ENCODE measurements at places on chromosomes 16 and 17.

DNA sequence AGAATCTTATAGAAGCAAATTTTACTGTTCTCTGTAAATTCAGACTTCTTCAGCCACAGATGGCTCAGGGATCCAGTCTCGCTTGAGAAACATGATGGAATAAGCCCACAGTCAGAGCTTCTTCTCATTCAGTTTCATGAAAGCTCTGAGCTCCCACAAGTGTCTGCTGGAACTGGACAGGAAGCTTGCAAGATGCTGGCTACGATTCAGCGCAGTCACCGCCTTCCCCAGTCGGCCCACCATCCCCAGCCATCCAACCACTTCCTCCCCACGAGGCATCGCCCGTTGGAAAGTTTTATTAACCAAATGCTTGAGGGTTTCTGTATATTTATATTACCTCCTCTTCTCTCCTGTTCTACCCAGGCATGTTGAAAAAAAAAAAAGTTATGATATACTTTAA is 171.7 kb downstream of the ZFHX3 start:
- no peak for DNase-seq

- DNase-seq = no peak
Measured at GRCh38 chr16:65373097-65373496, 251.2 kb upstream of the CDH11 start.

DNA sequence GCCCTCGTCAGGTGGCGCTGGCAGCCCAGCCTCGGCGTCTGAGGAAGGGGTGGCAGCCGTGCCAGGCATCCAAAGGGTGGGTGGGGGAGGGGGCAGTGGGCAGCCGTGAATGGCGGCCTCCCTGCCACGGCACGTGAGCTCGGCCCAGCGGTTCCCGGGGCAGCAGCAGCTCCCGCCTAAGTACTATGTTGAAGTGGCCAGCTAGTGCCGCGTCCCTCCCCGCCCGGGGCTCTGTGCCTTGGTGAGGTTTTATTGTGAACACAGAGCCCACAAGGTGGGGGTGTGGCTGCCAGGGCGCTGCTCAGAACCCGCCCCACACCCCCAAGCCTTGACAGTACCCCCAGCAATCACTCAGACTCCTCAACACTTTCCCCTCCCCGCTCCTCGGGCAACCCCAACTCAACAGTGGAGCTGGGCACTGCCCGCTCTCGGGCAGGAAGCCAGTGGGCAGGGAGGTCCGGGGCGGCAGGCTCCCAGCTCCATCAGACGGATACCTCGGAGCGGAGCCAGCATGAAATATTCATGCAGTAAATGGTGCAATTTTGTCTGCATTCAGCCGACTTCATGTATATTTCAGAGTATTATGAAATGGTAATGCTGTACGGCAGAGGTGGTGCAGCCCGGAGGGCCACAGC is 80.4 kb downstream of the ENGASE start:
- no peak for DNase-seq

GRCh38 chr17:76553178-76553908 is 13.5 kb downstream of the PRCD start:
- no peak for DNase-seq

DNA sequence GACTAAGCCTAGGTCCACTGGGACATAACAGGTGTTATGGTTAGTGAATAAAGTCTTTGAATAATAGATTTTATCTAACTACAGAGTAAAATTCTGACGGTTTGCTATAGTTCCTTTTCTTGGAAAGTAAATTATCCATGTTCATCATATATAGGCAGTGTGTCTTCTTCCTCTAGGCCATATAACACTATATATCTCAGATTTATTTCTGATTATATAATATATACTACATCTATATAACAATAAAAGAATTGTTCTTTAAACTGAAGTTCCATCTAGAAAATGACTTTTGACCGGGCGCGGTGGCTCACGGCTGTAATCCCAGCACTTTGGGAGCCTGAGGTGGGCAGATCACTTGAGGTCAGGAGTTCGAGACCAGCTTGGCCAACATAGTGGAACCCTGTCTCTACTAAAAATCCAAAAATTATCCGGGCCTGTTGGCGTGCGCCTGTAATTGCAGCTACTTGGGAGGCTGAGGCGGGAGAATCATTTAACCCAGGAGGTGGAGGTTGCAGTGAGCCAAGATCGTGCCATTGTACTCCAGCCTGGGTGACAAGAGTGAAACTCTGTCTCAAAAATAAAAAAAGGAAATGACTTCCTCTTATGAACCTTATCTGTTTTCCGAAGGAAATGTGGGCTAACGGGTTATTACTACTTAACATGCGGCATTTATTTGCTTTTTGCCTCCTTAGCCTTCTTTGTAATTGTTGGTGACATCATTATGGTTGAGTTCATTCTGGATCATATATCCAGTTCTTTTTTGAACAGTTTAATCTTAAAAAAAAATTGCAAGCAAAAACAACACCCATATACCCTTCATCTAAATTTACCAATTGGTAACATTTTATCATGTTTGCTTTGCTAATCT is 29.2 kb downstream of the NOL11 start:
- DNase-seq = no peak

GRCh38 chr17:55140809-55141208 is 124.0 kb upstream of the HLF start:
- no peak for DNase-seq
